ENCODE measurements at places on chromosomes 16 and 17.

GRCh38 chr16:70472786-70473433, 18.5 kb downstream of the FCSK start:
- no peaks in the 10 kb centered on the region for H3K36me3 ChIP-seq
- peaks cover 14% of the 10 kb centered on the region for H3K4me1 ChIP-seq
- no peak overlapping the region for H3K4me3 ChIP-seq
- no peaks in the 10 kb centered on the region for H3K27me3 ChIP-seq

DNA sequence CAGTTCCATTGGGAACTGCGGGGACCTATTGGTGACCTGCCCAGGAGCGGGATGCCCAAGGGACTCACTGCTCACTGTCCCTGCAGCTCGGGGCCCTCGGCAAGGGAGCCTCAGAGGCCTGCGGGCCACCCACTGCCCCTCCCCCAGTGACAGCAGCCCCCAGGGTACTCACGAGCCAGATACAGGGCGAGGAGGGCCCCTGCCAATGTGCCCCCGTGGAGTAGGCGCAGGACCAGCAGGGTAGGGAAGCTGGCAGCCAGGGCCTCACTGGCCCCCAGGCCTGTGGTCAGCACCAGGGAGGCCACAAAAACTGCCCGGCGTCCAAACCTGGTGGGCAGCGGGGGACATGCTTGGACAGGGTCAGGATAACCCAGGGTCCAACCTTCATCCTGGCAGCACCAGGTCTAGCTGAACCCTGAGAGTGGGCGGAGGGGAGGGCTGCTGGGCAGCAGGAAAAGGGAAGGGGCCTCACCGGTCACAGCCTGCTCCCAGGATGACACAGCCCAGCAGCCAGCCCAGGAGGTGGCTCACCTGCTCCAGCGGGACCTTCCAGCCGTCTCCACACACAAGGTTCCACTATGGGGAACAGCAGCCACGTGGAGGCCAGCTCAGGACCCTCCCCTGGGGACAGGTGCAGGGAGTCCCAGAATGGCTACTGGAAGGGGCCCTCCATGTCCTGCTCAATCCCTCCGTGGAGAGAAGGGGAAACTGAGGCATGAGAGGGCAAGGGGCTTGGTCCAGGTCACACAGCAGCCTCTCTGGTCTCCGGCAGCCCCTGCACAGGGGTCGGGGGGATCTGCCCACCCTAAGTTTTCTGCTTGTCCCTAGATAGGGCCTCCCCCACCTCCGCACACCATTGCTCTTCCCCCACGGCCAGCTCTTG, 855 bp downstream of the SLC22A31 start:
- peaks cover 34% of the 10 kb centered on the region for H3K27me3 ChIP-seq
- no peak overlapping the region for H3K4me3 ChIP-seq
- H3K36me3 ChIP-seq = no peaks in the 10 kb centered on the region

GRCh38 chr16:17037499-17037898, 433.3 kb downstream of the XYLT1 start:
- no peaks in the 10 kb centered on the region for H3K27me3 ChIP-seq
- no peak overlapping the region for H3K27ac ChIP-seq
- H3K4me1 ChIP-seq = no peaks in the 10 kb centered on the region
- no peak overlapping the region for H3K4me3 ChIP-seq
- no peak for DNase-seq

- H3K27ac ChIP-seq = peak within 1 kb of the TSS; percentile 73
- no peaks in the 10 kb centered on the region for H3K36me3 ChIP-seq
- H3K4me1 ChIP-seq = peaks cover 25% of the 10 kb centered on the region
- no peaks in the 10 kb centered on the region for H3K27me3 ChIP-seq
- DNase-seq = peak; percentile 97
Measured at GRCh38 chr16:2513405-2514332, at the start of gene ATP6V0C. TSS of gene ATP6V0C (plus strand) at chr16:2513952. CDS start at chr16:2514104, 152 bp downstream.

DNA sequence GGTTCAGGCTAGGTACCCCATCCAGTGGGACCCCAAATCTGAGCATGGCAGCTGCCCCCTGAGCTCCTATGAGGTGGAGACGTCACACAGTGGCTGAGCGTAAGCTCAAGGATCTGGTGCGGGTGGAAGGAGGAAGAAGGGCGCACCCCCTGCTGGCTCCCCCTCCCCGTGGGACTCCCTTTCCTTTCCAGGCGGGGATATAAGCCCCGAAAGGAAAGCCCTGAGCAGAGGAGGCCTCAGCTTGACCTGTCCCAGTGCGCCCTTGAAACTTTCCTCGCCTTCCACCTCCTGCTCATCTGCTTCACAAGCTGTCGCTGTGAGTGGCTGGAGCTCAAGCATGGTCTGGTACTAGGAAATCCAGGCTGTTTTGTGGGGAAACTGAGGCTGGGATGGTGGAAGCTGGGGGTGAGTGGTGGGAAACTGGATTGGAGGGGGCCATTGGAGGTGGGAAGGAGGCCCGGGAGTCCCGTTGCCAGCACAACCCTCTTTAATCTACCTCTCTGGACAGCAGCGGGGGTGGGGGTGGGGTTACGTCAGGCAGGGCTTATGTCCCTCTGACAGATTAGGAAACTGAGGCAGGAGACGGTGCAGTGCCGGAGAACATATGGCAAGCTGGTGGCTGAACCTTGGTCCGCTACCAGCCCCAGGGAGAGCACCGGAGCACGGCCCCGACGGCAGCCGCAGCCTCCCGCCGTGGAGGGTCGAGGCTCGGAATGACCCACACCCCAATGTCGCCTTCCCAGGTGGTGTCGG, 92.3 kb upstream of the TMEM97 start:
- no peaks in the 10 kb centered on the region for H3K36me3 ChIP-seq
- H3K4me3 ChIP-seq = peak overlapping the region; percentile 54
- no peaks in the 10 kb centered on the region for H3K4me1 ChIP-seq
- no peak for DNase-seq
- no peak overlapping the region for H3K27ac ChIP-seq

DNA sequence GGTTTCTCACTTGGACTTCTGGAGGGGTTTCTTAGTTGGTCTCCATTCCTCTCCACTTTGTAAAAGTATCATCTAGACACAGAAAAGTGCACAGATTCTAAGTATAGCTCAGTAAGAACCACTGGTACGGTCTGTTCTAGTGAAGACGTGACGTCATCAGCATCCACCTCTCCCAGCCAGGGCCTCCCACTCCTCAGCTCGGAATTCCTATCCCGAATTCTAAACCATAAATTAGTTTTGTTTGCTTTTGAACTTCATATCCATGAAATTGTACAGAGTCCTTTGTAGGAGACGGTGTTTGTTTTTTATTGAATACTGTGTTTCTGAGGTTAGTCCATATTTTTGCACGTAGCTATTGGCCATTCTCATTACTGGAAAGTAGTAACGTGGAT, 25.5 kb downstream of the FOXK2 start:
- no peaks in the 10 kb centered on the region for H3K27me3 ChIP-seq
- no peak overlapping the region for H3K4me3 ChIP-seq
- DNase-seq = no peak
- H3K36me3 ChIP-seq = peaks cover 5% of the 10 kb centered on the region

DNA sequence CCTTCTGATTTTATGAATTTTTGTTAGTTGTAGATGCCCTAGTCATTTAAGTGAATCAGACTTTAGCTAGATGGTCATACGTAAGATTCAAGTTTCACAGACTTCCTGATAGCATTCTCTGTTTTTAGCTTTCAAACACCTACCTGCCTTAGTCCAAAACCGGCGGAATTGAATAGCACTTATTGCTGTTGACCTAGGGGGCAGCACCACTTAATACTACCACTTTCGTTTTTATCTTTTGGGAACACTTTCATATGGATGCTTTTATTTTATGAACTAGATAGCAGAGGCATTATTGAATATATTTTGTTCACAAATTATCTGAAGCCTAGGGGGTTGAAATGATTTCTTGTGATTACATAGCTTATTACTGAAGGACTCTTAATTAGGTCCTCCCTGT, 31.5 kb downstream of the TADA2A start:
- no peak overlapping the region for H3K4me3 ChIP-seq
- H3K27me3 ChIP-seq = no peaks in the 10 kb centered on the region
- H3K4me1 ChIP-seq = no peaks in the 10 kb centered on the region
- no peak overlapping the region for H3K27ac ChIP-seq
- peaks cover 19% of the 10 kb centered on the region for H3K36me3 ChIP-seq

DNA sequence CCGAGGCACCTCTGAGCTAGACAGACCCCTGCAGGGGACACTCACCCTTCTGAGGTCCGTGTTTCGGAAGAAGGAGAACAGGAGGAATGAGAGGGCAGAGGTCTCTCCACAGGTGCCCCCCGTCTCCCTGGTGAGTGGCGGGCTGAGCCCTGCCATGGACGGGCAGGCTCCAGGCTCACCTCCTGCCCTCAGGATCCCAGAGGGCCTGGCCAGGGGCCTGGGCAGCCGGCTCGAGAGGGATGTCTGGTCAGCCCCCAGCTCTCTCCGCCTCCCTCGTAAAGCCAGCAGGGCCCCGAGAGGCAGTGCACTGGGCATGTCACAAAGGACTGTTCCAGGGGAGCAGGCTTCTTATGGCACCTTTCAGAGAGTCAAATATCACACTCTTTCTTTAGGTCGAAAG, 62.8 kb downstream of the DHRS7C start:
- H3K36me3 ChIP-seq = no peaks in the 10 kb centered on the region
- H3K4me3 ChIP-seq = no peak overlapping the region
- no peak overlapping the region for H3K27ac ChIP-seq
- no peak for DNase-seq
- peaks cover 54% of the 10 kb centered on the region for H3K27me3 ChIP-seq

DNA sequence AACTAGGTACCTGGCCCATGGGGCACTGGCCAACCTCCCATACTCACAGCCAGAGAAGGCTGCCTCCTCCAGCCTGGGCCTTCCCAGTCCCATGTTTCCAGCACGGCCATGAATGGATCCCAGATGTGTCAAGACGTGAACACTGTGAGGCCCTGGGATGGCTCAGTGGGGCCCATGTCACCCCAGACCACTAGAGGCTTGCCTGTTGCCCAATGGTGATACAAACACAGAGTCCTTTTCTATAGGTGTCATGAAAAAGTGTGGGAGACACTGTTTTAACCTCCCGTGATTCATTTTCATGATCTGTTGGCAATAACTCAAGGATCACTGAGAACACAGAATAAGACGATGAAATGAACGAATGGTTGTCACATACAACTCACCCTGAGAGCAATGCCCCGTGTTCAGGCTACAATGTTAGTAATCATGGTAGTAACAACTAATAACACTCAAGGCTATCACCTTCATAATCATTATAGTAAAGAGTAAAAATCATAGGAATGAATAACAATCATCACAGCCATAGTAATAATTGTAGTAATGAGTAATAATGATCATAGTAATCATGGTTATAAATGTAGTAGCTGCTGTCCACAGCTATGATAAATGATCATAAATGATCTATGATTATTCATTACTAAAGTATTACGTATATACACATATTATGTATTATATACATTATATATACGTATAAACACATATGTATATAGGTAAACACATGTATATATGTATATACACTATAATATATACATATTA, 64.0 kb downstream of the DYNLRB2 start:
- no peaks in the 10 kb centered on the region for H3K36me3 ChIP-seq
- no peaks in the 10 kb centered on the region for H3K27me3 ChIP-seq
- no peak overlapping the region for H3K4me3 ChIP-seq
